Common myeloid progenitor, CD34-positive (primary cell): ENCODE measurements at places on chromosomes 7 and 10.

GRCh38 chr10:129772468-129773358 lies 191.4 kb downstream of the EBF3 start:
- no peak for DNase-seq

DNA sequence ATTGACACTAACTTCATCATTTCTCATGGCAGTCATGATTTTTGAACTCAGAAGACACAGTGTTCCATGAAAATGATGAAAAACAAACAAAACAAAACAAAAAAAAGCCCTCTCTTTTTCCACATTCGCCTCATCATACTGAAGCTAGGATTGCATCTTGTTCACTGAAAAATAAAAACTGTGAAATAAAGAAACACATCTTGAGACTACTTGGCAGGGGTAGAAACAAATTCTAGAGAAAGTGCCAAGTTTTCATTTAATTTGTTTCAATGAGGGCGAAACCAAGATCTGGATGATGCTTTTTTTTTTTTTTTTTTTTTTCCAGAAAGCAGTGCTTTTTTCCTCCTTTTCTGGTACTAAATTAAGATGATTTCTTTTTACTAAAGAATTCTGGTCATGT lies 350.4 kb upstream of the ETV1 start:
- no peak for DNase-seq

DNA sequence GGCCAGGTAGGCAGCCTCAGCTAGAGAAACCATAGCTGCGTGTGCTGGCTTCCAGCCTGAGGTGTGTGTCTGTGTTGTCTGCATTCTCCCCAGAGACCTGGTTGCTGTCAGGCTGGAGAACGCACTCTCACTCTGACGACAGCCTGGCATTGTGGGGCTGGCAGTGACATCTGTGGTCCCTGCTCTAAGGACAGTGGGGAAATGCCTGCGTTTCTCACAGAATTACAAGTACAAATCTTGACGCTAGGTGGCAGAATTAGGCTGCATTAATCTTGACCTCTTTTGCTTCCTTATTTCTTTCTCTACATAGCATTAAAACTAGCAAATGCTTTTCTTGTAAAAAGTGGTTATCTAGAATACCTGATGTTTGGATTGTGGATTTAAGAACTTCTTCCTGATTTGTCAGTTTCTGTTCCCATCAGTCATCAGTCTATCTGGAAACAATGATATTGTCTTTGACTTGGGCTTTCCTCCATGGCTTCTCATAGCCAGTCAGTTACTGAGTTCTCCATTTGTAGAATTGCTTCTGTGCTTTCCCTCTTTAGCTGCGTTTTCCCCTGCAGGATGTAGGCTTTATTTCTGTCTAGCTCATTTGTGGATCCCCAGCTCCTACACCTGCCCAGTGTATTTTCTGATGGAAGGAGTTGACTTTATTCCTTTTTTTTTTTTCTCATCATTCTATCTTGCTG lies 86.0 kb downstream of the FANK1 start:
- DNase-seq, result peak; percentile 89

GRCh38 chr10:75508814-75509306 lies 77.4 kb downstream of the LRMDA start:
- peak; percentile 9 for DNase-seq

DNA sequence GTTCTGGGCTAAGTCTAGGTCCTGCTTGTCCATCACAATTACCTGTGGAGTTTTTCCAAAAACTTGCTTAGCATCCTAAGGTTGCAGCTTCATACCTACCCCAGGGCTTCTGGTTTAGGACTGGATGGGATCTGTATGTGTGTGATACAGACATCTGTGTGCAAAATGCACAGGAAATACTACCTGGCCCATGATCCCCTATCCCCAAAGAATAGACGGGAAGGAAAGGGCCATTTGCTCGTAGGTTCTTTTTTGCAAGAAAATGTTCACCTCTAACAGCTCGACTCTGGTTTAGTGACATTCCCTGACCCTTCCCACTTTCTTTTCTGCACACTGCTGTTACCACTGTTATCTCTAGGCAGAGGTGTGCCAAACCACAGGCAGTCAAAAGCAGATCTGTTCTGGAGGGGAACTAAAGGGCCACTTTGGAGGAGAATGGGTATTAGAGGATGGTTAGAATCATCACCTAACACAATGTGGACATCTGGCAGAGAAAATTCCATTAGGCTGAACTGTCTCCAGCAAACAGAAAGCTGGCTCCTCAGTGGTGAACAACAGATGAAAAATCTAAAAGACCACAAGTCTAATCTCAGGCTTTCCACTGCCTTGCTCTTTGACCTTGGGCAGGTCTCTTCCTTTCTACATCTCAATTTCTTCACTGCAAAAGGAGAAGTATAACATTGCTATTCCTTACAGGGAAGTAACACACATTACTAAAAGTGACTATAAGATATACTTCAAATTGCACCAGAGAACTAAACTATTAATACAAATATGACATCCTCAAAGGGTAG lies 107.4 kb downstream of the UBE2H start:
- peak; percentile 41 for DNase-seq

DNA sequence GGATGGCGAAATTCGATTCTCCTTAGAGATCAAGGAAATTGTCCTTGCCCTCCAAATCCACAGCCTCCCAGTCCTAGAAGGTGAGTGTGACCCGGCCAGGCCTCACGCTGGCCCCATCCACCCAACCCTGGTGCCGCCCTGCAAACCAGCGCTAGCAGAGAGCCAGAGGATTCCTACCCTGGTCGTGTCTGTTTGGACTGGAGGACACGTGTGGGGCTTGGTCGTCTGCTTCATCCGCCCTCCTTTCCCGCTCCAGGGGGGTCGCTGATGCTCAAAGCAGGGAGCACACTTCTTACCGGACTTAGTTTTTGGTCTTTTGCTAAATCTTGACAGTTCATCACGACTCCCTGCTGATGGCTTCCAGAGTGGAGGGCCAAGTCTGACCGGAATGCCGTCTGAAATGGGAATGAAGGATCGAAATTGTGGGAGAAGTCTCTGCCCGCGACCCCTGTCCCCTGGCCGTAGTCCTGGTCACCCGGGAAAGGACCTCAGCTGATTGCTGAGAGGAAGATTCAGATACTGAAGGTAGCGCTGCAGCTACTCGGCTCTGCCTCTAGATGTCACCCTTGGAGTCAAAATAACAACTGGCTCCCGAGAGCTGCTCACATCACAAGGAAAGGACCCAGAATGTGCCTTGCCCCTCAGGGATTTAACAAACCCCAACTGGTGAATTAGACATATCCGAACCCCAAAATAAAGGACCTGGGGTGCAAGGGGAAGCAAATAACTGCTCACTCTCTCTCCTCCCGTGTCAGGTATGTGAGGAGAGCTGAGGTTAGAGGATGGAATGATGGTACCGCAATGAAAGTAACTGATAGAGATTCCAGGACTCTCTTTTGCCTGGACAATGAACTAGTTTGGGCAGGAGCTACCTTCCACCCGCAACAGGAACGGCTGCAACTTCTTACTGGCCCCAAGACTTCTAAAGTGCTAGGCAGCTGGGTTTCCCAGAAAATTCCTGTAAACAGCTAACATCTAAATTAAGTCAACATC lies 23.5 kb upstream of the ORC5 start:
- DNase-seq, result peak; percentile 53

DNA sequence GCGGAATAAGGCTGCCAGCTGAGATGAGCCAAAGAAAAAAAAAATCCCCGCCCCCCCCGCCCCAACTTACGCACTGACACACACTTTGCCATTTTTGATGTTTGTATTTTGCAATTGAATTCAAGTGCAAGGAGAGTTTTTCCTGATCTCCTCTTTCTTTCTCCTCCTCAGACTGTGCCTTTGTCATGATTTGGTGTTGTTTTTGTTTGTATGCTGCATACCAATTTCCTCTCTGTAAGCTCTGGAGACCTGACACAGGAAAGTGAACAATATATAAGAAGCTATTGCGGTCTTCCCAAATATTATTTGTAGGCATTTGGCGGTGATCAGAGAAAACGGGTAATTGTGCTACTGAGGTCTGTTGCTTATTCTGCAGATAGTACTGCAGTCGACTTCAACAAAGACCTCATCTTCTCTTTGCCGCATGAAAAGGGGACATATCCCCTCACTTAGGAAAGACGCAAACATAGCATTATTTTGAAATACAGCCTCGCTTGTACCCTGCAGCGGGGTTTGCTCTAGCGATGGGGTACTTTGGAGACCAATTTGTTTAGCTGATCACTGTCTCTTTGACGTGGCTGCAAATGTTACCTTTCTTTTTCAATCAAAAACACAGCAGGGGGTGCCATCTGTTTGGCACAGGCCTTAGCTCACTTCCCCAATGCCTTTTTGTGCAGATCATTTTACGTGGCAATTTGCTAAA lies 206.6 kb downstream of the SKAP2 start:
- no peak for DNase-seq

GRCh38 chr7:155804431-155804831 lies 7.8 kb downstream of the SHH start:
- DNase-seq, result peak; percentile 38

DNA sequence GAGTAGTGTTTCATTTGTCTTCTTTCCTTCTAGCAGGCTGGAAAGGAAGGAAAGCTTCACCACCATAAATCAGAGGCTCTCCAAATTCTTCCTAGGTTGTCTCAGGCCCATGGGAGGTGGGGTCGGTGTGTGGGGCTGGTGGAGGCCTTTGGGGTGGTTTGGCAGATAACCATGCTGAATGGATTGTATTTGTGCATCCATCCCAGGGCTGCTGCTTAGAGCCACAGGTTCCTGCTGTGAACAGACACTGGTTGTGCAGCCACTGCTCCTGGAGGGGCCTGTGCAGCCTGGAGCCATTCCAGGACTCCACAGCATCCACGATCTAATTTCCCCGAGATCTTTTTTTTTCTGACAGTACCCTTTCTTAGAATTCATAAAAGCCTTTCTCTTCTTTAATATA lies 741.8 kb downstream of the SUGCT start:
- no peak for DNase-seq

DNA sequence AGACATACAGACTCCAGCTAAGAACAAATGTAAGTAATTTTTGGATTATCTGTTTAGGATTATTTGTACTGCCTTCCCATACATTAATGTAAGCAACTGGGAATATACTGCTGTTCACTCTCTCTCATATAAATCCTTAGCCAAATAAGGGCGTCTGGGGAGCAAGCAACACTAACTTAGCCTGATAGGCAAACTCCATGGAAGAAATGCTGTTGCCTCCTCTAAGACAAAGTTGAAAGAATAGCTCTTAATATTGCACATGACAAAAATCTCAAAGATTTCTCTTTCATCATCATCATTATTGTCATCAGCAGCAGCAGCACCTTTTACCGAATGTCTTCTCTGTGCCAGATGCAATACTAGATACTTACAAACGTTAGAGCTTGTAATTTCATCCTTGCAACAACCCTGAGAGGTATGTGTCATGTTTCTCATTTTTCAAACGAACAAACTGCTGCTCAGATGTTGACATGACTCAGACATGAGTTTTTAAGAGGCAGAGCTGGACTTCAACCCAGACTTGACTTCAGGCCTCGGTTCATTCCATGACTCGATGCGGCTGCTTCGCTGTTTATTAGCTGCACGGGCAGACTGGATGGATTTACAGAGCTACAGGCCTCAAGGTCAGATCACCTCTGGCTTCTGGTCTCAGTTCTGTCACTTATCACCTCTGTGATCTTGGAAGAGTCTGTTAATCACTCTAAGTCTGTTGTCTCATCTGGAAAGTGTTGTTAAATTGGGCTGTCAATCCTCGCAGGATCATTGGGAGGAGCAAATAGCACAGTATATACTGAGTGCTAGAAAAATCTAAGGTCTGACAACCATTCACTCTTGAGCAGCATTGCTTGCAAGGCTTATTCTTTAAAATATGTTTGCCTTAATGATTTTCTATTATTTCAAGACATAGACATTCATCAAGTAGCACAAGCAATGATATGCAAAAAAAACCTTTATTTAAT lies 126.3 kb upstream of the CELF2 start:
- no peak for DNase-seq

- no peak for DNase-seq
These were observed 8.4 kb downstream of the TBRG4 start for GRCh38 chr7:45102785-45103712.
